Suppressor macrophage (primary cell): ENCODE measurements at places on chromosomes 7 and 10.

GRCh38 chr7:129559564-129559963 lies 52.0 kb upstream of the NRF1 start:
- DNase-seq, result no peak

DNA sequence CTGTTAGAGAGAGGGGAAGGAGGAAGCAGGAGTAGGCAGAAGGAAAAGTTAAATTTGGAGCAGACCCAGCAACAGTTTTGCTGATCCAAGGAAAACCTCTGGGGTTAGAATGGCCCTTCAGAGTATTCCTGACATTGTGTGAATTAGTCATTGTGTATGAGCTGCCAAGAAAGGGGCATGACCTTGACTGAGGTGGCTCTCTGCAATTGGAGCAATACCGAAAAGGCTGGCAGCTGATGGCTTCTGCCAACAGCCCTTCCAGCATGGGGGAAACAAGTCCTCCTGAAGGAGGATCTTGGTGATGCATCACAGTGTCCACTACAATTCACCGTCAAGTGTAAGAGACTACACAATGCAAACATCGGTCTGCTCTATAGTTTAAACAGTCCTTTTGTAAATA lies 20.6 kb upstream of the WASL start:
- DNase-seq, result peak; percentile 79

DNA sequence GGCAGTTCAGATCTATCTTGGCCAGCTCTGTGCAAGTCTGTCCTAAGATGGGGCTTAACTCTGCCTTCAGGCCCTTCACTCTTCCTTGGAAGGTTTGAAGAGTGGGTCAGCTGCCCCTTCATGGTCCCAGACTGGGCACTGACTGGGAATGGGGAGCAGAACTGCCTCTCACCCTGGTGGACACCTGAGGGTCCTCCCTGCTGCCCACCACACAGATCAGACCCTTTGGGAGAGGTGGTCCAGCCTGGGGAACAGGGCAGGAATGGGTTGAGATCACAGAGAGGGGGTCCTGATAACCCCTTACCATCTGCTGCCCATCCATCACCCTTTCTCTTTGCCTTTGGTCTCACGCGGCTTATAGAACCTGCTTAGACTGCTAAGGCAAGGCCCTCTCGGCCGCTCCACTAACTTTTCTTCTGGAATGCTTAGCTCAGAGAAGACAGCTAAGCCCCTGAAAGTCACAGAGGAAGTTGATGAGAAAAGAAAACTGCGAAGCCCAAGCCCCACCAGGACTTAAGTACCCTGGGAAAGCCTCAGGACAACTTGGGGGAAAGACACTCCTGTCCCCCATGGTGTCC lies 402 bp upstream of the CDHR1 start:
- no peak for DNase-seq

DNA sequence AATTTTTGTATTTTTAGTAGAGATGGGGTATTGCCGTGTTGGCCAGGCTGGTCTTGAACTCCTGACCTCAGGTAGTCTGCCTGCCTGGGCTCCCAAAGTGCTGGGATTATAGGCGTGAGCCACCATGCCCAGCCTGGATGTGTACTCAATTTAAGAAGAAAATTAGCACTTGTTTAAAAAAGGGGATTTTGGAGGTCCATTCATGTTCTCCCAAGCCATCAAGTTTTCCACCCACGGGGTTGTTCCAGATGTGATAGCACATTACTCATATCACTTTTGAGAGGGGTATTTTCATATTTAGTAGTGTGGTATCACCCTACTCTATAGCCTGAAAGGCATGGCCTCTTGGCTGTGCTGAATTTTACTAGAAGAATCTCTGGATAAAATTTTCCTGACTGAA lies 10.5 kb upstream of the SLC26A3 start:
- no peak for DNase-seq

DNA sequence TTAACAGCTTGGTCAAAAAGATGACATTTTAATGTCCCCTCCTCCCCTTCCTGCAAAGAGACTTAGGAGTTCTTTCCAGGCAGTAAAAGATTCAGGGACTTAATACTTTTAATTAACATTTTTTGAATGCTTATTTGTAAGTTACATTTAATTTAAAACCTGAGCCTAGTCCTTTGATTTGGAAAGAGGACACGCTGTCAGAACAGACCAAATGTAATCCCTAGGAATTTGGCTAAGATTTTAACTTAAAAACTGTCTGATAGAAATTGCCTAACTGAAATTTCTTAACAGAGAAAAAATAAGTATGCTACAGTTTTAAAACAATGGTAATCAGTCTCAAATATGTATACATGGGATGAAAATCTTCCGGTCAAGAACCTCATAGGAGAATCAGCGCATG lies 98.5 kb downstream of the NRP1 start:
- DNase-seq, result no peak

GRCh38 chr10:110192552-110192951 lies 14.9 kb upstream of the MXI1 start:
- DNase-seq, result peak; percentile 72

DNA sequence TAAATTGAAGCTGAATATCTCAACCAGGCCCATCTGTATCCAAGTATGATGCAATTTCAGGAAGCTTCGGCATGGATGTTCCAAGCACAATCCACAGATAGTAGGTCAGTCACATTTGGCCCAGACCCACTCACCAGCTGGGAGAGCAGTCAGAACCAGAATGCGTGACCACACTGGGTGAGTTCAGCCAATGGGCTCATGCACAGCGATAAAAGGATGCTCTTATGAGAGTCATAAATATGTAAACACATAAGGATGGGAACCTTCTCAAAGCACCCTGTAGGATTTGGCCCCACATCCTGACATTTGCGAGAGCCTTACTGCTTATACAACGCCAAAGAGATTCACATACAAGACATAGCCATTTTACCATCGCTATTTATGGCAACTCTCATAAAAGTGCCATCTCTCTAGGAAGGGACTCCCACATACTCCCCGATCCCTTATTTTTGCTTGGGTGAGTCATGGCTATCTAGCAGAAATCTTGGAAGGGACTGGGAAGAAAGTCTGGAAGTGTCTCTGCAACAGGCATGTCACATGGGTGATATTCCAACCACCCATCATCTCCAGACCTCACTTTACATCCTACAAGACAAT lies 3.0 kb downstream of the AFAP1L2 start:
- no peak for DNase-seq

DNA sequence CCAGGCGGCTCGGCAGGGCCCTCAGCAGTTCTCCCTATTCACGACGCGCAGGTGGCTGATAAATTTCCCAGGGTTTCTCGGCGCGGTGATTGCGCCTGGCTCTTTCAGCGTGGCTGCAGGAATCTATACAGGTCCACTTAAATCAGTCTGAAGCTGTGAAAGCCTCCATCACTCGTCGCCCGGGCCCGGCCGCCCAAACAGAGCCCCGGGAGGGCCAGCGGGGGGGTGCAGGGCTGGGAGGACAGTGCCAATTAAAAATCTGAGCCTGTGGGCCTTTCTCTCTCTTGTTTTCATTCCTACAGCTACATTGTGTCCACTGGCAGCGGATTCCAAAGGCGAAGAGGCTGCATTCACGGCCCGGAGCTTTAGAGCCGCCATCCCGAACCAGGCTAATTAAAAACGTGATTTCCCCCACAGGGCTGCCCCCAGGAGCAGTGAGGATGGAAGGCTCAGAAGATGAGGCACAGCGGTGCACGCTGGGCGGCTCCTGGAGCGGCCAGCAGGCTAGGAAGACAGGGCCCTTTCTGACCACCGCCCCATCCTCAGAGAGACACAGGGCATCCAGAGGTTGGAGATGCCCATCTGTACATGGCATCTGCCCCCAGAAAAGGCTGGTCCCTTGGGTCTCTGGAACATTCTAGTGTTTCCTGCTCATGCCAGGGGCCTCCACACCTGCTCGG lies 100.7 kb downstream of the FAM53B start:
- DNase-seq, result no peak

GRCh38 chr7:73482746-73483145 lies 39.3 kb downstream of the BAZ1B start:
- DNase-seq, result no peak

DNA sequence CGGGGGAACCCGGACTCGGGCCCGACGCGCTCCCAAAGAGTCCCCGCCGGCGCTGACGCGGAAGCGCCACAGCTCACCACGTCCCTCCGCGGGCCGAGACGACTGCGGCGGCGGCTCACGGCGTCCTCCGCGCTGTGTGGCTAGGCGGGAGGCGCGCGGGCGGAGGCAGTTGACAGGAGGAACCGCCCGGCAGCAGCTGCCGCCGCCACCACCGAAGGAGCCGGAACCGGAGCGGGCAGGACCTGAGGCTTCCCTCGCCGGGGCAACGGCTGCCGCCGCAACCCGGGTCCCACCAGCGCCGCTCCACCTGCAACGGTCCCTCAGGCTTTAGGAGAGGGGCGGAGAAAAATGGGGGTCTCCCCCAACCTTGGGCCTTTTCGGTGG lies 334 bp downstream of the ZNF800 start:
- peak; percentile 88 for DNase-seq

- no peak for DNase-seq
Measured at GRCh38 chr7:155878250-155878649, 66.0 kb upstream of the SHH start.

GRCh38 chr7:91872069-91872468 lies 8.4 kb downstream of the MTERF1 start:
- no peak for DNase-seq

- no peak for DNase-seq
Measured at GRCh38 chr7:115038158-115038557, 116.3 kb downstream of the MDFIC start.

DNA sequence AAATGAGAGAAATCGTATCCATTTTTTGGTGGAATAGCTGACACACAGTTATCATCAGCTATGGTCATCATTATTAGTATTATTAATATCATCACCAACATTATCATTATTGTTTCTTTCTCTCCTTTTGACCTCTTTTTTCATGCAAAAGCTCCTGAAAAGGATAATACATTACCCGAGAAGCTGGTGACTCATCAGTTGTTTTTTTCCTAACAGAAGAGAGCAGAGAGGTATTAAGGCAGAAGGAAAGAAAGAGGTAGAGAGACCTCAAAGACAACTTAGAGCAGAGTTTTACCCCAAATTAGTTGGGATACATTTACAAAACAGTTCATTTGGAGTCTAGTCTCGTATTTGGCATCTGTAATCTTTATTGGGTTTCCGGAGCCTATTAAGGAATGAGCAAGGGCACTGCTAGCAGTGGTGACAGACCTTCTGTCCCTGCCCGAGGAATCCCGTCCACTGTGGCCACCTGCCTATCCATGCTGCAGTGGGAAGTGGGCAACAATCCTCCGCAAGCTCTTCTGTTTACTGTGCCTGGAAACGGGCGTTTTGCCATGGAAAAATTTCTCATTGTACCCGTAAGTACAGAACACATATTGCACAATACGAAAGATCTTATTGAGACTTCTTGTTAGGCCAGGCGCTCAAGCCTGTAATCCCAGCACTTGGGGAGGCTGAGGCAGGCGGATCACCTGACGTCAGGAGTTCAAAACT lies 170.0 kb upstream of the MKLN1 start:
- no peak for DNase-seq

- DNase-seq, result no peak
Measured at GRCh38 chr10:60185421-60185820, 204.3 kb downstream of the ANK3 start.

DNA sequence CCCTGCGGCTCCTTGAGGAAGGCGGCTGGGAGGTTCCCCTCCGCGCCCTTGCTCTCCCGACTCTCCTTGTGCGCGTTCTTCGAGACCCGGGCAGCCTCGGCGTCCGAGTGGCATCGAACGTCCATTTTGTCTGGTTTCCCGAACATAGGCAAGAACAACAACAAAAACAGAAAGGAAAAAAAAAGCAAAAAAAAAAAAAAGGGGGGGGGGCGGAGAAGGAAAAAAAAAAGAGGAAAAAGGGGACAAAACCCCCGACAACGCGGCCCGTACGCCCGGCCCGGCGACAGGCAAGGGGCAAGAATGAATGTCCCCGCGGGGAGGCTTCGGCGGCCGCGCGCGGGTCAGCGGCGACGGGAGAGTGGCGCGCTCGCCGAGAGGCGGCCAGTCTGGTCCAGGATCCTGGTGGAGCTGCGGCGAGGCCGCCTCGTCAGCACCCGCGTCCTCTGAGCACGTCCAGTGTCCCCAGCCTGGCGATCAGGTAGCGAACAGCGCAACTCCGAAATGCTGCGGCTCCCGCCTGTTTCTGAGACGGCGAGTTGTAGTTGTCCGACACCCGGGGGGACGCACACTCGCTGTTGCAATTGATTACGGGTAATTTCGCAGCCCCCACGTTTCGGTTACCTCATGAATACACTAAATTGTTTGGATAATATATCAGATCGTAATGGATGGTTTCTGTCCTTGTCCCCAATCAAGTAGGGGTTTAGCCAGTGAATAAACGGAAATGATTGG lies at the start of gene VAX1:
Gene VAX1 (minus strand): TSS at position 360 of the 732 bp plus-strand sequence. CDS start 214 bp downstream, at position 146.
- peak; percentile 22 for DNase-seq

GRCh38 chr7:65731562-65732035 lies 141.3 kb upstream of the VKORC1L1 start:
- no peak for DNase-seq

GRCh38 chr10:73586583-73586984 lies 4.6 kb downstream of the USP54 start:
- no peak for DNase-seq

DNA sequence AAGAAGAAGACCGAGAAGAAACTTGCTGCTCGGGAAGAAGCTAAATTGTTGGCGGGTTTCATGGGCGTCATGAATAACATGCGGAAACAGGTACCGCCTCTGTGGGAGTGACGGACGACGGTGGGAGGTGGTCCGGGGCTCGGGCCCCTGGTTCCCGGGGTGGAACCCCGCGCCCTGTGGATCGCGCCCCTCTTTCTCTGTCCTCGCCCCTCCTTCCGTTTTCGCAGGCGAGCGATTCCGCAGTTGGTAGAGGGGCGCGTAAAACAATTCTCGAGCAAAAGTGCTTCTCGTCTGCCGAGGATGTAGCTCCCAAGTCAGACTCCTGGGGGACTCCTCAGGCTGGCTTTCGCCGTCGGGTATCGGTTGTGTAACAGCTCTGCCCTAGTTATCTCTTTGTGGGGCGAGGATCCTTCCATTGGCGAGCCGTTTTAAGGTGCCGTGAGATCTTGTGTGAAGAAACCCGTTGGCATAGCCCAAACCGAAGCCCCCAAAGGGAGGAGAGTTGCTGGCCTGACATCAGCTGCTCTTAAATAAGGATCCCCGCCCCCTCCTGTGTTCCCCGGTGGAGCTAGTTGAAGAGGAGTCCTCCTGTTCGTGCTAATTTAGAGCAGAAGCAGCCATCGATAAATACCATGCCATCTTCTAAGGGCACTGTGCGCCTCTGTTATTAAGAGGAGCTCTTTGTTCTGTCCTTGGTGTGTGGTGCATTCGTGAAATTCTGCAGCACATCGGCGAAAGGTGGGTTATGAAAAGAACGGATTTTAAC lies 655 bp downstream of the KLHL7 start:
- DNase-seq, result peak; percentile 55

- DNase-seq, result peak; percentile 98
Measured at GRCh38 chr7:100015232-100016214, at the start of gene ZKSCAN1. TSS of gene ZKSCAN1 (plus strand) at chr7:100015596. CDS start at chr7:100023507, 7,911 bp downstream.

- DNase-seq, result no peak
Measured at GRCh38 chr10:88154596-88155250, 291.3 kb downstream of the PTEN start.

DNA sequence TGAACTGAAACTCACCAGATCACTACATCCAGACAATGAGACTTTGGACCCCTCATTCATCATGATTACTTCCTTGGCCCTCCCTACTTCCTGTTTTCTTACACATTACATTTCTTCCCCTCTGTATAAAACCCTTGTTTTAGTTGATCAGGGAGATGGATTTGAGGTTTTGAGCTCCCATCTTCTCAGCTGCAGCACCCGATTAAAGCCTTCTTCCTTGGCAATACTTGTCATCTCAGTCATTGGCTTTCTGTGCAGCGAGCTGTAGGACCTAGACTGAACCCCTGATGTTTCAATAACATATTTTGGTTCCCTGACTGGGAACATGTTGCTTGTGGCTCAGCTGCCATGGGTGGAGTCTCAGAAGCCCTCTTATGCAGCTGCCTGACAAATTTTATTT lies 33.1 kb downstream of the NOLC1 start:
- DNase-seq, result no peak
